ENCODE measurements at places on chromosomes 4 and X. TPM values are rescaled to one million over a fixed set of nuclear protein-coding genes. Genes with fewer than 3 reads are reported as not detected.
A peak's percentile ranks its signal among the peaks of the same experiment; 100 is the strongest.

FOXP3 gene
- total RNA-seq = 1.7 TPM

FGF5 gene
- not detected for total RNA-seq

LNX1 gene
- not detected for total RNA-seq

IL13RA1 gene
- total RNA-seq = 1.7 TPM

DNA sequence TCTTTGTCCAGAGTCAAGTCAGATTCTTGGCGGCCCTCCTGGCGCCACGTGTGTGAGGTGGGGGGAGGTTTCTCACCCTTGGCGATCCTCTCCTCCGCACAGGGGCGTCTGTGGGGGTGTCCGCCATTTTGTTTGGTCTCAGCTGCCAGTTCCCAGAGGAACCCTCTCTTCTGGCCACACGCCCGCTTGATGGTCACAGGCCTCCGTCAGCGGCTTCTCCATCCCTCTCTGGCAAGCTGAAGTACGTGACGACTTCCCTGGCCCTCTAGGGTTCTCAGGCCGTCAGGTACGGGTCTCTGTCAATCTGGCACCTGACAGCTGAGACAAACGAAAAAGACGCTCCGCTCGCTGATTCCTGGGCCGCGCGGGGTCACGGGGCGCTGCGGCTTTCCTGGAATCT lies 272.6 kb downstream of the TRIML1 start:
- no peak overlapping the region for H3K27ac ChIP-seq
- H3K36me3 ChIP-seq = no peaks in the 10 kb centered on the region
- H3K4me3 ChIP-seq = no peak overlapping the region

GRCh38 chrX:12981880-12982279 lies 7.0 kb downstream of the TMSB4X start:
- DNase-seq = peak; percentile 36
- H3K36me3 ChIP-seq = peaks cover 6% of the 10 kb centered on the region
- no peaks in the 10 kb centered on the region for H3K27me3 ChIP-seq

GRCh38 chr4:78818530-78819079 lies 42.5 kb downstream of the BMP2K start:
- no peak overlapping the region for H3K27ac ChIP-seq
- H3K27me3 ChIP-seq = no peaks in the 10 kb centered on the region
- H3K36me3 ChIP-seq = no peaks in the 10 kb centered on the region
- H3K4me1 ChIP-seq = no peaks in the 10 kb centered on the region

- no peak overlapping the region for H3K4me3 ChIP-seq
- no peak for DNase-seq
- no peak overlapping the region for H3K27ac ChIP-seq
- no peaks in the 10 kb centered on the region for H3K27me3 ChIP-seq
- no peaks in the 10 kb centered on the region for H3K4me1 ChIP-seq
Observed at GRCh38 chr4:14184265-14184664, 556.7 kb upstream of the BOD1L1 start.

Measured in naive thymus-derived CD4-positive, alpha-beta T cell (primary cell).